ENCODE measurements at places on chromosomes 1 and 21. TPM values are rescaled to one million over a fixed set of nuclear protein-coding genes. Genes with fewer than 3 reads are reported as not detected.

The CD1E gene
- not detected for polyA plus RNA-seq

The FCRL5 gene
- not detected for polyA plus RNA-seq

GRCh38 chr1:156516821-156517220 is 16.2 kb upstream of the MEF2D start:
- DNase-seq: no peak

DNA sequence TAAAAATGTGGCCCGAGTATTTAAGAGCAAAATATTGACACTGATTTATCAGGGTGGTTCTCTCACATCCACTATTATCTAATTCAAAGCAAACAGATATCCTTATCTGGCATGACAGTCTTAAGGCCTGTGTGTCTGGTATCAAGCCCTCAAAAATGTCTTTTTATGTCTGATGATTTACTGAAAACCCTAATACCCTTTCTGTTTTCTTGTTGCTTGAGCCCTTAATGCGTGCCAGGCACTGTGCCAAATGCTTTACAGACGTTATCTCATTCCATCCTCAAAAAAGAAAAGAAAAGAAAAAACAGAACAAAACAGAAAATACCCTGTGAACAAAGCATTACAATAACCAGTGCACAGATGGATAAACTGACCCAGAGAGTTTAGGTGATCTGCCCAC is 5.7 kb downstream of the DUSP23 start:
- no peak for DNase-seq

GRCh38 chr1:178472531-178472930 is 24.2 kb downstream of the CLEC20A start:
- DNase-seq: no peak

DNA sequence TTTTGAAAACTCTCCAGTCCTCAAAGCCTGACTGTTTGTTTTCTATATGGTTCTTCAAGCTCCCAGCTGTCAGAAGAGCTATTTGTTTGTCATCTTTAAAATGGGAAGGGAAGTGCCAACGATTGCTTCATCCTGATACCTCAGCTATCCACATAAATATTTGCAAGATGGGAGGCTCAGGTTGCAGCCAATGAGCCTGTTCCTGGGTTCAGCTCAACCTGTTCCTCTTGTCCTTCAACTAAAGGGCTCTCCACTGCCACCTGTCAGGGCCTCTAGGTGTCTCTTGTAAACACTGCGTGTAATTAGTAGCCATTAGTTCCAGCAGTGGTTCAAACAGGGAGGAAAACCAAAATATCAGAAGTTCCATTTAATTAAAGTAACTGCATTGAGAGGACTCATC is 445.1 kb downstream of the AJAP1 start:
- no peak for DNase-seq

All from AG04450 (cell line).